Stimulated activated CD4-positive, alpha-beta T cell treated with anti-CD3 and anti-CD28 coated beads, Interleukin-15, amount 100 ng/mL, for 1 hour (primary cell): ENCODE measurements at places on chromosomes 2 and 18.

DNA sequence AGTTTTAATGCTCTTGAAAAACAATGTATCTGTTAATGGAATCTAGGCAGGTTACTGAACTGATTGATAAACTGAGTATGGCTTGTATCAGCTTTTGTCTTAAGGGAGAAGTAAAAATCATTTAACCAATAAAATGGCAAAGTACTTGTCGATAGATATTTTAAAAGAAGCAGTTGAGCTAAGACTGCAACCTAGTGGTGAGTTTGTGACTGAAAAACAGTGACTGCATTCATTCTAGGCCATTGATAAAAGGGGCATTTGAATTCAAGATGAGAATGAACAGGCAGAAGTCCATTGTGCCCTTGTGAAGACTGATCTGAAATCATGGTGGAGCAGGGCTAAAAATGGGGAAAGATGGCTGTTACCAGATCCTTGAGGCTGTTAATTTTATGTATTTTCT lies 59.4 kb upstream of the MSTN start:
- DNase-seq, result no peak

DNA sequence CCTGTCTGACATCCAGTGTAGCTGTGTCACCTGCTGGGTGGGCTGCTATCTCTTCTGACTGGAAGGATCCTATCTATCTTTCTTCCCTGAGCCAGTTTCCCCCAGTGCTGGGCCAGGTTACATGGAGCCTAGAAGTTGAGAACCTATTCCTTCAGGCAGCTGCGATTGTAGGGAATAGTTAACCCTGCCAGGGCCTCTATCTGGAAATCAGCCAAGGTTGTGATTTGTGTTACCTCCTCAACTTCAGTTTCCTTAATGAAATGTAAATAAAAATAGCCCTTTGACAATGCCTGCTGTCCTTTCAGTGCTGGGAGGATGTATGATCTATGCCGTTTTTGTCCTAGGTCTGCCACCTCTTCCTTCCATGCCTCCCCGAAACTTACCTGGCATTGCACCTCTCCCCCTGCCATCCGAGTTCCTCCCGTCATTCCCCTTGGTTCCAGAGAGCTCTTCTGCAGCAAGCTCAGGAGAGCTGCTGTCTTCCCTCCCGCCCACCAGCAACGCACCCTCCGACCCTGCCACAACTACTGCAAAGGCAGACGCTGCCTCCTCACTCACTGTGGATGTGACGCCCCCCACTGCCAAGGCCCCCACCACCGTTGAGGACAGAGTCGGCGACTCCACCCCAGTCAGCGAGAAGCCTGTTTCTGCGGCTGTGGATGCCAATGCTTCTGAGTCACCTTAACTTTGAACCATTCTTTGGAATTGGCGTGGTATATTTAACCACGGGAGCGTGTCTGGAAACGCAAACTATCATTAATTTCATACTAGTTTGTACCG lies 36.6 kb downstream of the GORASP2 start:
- no peak for DNase-seq

GRCh38 chr2:222427646-222428301 lies 3.4 kb downstream of the SGPP2 start:
- no peak for DNase-seq

DNA sequence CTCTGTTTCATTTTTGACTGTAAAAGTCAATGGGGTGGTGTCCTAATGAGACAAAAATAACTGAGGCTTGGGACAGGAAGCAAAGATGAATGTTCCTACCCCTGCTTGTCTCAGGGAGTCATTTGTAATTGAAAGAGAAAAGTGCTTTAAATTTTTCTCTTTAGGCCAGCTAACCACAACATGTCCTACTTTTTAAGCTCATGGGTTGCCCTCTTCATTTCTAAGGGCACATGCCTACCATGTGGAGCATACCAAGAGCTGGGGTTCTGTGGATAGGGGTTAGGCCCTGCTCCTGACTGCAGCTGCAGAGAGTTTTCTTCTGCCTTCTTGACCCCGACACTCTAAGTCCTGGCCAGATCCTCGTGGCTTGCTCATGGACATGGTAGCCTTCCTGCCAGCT lies 96.8 kb upstream of the ARL4C start:
- no peak for DNase-seq

DNA sequence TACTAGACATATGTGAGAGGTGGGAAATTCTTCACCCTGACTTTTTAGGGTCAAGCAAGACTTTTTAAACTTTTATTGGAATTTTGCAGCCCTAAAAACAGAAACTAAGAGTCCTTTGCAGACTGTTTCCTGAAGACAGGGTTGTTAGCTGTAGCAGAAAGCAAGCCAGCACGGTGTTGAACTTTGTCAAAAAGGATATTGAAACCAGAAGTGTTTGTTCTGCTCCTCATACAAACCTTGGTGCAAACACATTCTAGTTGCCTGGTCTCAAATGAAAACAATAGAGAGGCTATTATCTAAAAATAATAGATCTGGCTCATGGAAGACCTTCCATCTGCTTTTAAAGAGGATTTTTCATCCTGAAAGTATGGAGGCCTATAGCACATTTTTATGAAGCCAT lies 65.8 kb upstream of the IGFBP5 start:
- DNase-seq, result no peak

- no peak for DNase-seq
These were observed 67.4 kb downstream of the BCL11A start for GRCh38 chr2:60486067-60486466.

DNA sequence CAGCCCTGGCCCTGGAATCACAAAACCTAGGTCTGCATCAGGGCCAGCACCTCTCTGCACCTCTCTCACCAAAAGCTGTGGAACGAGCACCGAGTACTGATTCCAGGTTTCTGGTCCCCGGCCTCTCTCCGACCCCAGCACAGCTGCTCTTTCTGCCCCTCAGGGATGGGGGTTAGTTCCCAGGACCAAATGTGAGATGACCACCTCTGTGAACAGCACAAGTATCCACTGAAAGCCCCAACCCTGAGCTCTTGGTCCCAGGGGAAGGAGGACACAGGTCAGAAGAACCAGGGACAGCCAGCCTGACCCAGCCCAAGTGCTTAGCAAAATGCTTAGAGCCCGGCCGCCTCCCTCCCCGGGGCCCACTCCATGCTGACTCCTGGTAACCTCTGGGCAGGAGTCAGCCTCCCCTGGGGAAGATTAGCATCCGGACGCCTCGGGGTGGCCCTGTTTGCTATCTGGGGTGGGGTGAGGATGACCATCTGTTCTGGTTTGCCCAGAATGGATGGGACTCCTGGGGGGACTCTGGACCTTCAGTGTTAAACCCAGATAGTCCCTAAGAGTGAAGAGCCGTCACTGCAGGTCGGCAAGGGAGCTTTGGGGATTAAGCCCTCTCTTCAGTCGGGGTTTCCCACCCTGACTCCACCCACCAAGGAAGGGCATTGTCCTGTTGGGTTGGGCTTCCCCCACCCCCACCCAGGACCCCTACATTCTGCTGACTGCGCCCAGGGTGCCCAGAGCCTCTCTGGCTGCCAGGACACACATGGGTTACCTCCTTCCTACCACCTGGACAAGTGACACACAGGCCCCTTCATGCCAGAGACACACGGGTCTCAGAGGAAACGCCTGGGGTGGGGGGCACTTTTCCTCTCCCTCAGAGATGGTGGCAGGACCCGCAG lies 9.4 kb upstream of the GPR55 start:
- no peak for DNase-seq

DNA sequence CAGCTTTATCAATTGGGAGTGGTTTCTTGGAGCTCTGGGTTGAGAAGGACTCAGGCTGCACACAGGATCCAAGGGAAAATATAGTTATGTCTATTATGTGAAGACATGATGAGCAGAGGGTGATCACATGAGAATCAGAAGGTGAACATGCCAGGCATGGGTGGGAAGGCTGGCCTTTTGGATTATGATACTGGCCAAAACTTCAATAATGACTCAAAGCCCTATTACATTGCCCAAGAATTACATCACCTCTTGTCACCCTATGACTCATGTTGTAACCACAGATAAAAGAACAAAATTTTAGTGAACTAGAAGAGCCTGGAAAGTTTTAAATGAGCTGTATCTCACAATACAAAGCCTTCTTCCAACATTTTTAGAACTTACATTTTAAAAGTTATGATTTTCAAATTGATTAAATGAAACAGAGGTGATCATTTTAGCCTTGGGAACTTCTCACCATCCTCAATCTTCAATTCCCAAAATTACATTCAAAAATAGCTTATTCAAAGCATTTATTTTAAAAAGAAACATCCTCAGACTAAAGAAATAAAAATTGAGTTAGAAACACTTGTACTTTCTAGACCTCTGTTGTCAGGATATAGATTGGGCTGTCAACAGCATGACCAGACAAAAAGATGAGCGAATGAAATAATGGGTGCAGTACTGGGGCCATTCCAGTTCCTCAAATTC lies 428.3 kb downstream of the MBD2 start:
- DNase-seq, result no peak

DNA sequence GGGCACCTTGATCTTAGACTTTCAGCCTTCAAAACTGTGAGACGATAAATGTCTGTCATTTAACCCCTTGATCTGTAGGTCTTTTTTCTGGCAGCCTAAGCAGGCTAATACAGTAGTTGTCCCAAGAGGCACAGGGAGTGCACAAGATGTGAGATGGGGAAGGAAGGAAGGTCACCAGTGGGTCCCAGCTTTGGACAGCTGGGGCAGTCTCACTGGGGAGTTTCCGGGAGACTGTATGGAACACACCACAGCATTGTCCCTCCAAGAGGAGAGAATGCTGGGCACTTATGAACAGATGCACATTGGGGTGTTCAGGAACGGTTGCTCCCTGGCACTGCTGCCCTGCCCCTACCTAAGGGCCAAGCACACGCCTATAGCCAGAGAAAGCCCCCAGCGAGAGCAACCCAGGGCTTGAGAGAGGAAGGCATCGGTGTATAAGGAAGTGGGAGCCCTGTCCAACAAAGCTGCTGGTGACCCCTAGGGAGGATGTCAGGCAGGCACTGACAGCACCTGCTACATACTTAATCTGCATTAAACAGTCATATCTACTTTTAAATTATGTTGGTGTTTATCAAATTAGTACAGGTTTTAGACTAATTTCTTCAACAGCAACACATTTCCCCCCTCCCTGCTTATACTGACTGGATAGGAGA lies 11.6 kb upstream of the NCK2 start:
- no peak for DNase-seq

GRCh38 chr2:203626952-203627681 lies 79.3 kb upstream of the CD28 start:
- no peak for DNase-seq

GRCh38 chr2:108855194-108855593 lies 68.6 kb downstream of the CCDC138 start:
- DNase-seq, result no peak

DNA sequence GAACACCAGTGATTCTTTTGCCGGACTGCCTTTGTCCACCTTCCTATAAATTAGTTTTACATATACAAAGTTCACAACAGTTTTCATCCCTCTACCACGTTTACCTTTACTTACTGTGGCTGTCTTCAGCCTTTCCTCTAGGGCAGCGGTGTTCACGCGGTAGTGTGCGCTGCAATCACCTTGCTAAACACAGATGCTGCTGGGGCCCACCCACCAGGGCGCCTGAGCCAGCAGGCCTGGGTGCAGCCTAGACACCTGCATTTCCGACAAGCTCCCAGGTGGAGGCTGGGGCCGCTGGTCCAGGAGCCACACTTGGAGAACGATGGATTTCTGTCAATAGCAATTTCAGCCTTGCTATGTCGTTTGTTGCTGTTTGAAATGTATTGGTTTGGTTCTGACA lies 83.1 kb downstream of the NDUFA10 start:
- DNase-seq, result no peak

- peak; percentile 30 for DNase-seq
These were observed 258 bp downstream of the MGAT4A start for GRCh38 chr2:98730707-98731040.

- DNase-seq, result no peak
These were observed at the start of gene LIMS2 for GRCh38 chr2:127675331-127676261. Gene LIMS2 (minus strand): TSS chr2:127675530. CDS start chr2:127675024, 506 bp downstream.

- DNase-seq, result no peak
These were observed 28.4 kb downstream of the OTX1 start for GRCh38 chr2:63078852-63079606.

- DNase-seq, result peak; percentile 31
These were observed 1.9 kb downstream of the PRSS56 start for GRCh38 chr2:232521959-232522622.

DNA sequence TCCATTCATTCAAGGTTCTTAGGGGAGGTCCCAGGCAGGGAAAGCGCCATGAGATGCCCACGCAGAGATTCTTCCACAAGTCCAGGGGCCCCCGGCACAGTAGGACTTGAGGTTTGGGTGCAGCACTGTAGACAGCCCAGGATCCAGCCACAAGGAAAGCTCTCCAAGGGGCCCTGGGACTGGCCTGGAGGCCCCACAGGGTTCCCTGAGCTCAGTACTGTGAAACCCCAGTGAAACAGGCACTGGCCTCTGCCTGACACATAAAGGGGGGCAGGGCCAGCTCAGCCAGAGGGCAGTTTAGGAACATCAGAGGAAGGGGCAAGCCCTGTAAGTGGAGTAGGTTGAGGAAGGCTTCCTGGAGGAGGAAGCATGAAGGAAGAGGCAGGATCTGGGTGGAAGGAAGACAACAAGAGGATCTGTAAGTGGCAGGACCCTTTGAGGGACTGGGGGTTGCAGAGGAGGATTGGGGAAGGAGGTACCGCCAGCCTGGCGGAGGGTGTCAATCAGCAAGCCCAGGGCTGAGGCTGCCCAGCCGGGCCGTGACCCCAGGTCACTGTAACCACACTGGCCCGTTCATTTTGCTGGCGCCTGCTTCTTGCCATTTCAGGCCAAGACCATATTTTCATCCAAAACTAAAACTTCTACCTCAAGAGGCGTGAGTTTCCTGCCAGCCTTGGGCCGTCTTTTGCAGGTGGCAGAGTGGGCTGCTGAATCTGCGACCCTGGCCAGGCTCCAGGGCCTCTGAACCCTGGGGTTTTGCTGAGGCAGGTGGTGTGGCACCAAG lies 175.2 kb downstream of the SMAD7 start:
- no peak for DNase-seq

- no peak for DNase-seq
These were observed 112.7 kb upstream of the BCL2L11 start for GRCh38 chr2:111007757-111008688.

- no peak for DNase-seq
These were observed 466.6 kb upstream of the TNP1 start for GRCh38 chr2:217326238-217327022.

- no peak for DNase-seq
These were observed 169.5 kb upstream of the AGAP1 start for GRCh38 chr2:235324324-235324723.

DNA sequence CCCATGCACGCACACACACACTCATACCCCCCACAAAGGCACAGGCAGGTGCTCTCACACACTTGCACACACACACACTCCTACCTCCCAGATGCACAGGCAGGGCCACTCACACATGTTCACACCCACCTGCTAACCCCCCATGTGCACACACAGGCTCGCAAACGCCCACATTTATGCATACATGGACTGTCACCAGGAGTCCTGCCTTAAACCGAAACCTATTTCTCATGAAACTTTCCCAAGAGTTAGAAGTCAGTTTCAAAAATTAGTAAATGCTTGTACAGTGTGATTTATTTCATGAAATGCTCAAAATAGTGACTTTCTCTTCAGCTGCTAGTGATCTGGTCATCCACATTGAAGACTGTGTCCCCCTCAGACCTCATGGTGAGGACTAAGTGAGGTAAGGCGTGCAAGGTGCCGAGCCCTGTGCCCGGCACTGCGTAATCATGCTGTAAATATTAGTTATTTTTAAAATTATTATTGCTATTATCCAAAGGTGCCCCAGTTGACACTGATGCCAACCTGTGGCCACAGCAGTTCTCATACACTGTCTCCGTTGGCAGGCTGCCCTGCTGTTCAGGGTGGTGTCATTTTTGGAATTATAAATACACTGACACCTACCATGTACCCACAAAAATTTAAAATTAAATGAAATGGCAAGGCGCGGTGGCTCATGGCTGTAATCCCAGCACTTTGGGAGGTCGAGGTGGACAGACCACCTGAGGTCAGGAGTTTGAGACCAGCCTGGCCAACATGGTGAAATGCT lies 12.4 kb downstream of the CNNM4 start:
- DNase-seq, result no peak
